ENCODE measurements at places on chromosomes 5 and 9.

- no peak for DNase-seq
Observed at GRCh38 chr9:27817747-27818146, 244.5 kb upstream of the C9orf72 start.

GRCh38 chr5:164563370-164563769 is 1058.0 kb downstream of the MAT2B start:
- DNase-seq, result no peak

DNA sequence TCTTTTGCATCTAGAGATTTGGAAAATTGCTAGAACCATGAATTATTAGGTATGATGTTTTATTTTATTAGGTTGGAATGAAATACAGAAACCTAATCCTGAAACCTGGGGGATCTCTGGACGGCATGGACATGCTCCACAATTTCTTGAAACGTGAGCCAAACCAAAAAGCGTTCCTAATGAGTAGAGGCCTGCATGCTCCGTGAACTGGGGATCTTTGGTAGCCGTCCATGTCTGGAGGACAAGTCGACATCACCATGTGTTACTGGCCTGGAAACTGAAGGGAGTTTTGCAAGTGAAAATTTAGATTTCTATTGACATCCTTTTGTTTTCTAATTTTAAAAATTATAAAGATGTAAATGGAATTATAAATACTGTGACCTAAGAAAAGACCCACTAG is 100.7 kb downstream of the NLN start:
- DNase-seq, result no peak

- DNase-seq, result no peak
Observed at GRCh38 chr5:139946006-139946405, 97.1 kb downstream of the NRG2 start.

DNA sequence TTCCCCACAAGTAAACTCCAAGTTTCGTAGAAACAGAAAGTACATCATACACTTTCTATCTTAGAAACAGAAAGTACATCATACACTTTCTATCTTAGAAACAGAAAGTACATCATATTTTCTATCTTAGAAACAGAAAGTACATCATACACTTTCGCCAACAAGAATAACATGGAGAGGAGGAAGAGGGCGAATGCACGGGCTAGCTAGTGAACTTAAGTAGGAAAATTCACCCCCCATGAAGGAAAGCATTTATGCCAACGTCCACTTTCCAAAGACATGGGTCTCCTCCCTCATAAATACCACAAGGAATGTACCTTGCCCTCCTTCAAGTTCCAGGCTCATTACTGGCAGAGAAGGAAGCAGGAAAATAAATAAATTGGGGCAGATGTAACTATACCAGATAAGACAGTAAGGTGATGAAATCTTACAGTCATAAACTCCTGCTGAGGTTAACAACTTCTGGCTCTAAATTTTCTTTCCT is 64.7 kb downstream of the FRMD3 start:
- no peak for DNase-seq

Data from activated CD8-positive, alpha-beta memory T cell treated with anti-CD3 and anti-CD28 coated beads, Interleukin-2, amount 50 U/mL, for 4 hours (primary cell).